AG04449 (cell line): ENCODE measurements at places on chromosomes 16 and 17.
A peak's percentile ranks its signal among the peaks of the same experiment; 100 is the strongest.

- no peak for DNase-seq
Observed at GRCh38 chr17:47742319-47743181, 9.5 kb downstream of the TBX21 start.

DNA sequence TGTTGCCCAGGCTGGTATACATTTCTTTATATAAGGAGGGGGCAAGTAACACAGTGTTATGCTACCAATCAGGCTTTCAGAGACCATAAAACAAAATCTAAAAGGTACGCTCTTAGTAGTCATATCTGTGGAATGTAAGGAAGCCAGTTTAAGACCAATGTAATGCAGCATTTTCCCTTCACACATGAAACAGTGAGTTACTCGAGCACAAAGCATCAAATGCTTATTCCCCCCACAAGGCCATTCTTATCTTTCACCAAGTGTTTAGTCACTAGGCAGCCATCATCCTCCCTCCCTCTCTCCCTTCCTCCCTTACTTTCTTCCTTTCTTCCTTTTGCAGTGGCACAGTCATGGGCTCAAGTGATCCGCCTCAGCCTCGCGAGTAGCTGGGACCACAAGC, 12.8 kb downstream of the HMOX2 start:
- no peak for DNase-seq

DNA sequence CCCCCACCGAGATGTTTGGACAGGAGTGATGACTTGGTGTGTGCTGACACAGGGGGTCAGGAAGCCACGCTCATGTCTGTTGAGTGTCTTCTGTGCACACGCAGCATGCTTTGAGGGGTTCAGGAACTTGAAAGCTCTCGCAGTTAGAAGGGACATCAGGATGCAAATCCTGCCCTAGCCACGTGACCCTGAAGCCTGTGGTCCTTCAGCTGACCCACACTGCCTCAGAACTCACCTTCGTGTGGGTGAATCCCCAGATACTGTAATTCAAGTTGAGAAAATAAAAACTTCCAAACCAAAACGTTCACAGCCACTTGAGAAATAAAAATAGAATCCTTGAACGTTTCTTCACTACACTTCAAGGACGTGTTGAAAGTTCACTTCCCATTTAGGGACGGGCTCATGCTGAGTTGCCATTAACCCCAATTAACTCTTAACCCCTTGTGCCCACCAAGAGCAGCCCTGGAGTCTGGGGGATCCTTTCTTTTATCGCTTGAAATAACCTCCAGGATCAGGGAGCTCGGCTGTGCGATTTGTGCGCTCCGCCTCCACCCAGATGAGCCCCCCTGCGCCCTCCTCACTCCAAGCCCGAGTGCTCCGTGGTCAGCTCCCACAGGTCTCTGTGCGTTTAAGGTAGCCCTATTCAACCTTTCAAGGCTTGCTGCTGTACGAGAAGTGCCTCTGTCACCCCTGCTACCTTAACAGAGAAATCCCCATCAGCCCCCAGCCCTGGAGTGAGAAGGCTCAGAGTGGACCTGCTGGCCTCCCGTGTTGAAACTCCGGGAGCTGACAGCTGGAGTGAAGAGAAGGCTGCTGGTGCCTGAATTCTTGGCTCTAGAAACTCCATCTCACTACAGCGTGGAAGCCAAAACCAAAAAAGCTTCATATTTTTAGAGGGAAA, 36.2 kb upstream of the NAT9 start:
- no peak for DNase-seq

- peak; percentile 2 for DNase-seq
Observed at GRCh38 chr16:75789237-75789636, 62.9 kb upstream of the CPHXL start.

- DNase-seq = no peak
Observed at GRCh38 chr17:616407-616806, 98.2 kb downstream of the VPS53 start.

- no peak for DNase-seq
Observed at GRCh38 chr17:80034791-80035686, 633 bp downstream of the TBC1D16 start.

DNA sequence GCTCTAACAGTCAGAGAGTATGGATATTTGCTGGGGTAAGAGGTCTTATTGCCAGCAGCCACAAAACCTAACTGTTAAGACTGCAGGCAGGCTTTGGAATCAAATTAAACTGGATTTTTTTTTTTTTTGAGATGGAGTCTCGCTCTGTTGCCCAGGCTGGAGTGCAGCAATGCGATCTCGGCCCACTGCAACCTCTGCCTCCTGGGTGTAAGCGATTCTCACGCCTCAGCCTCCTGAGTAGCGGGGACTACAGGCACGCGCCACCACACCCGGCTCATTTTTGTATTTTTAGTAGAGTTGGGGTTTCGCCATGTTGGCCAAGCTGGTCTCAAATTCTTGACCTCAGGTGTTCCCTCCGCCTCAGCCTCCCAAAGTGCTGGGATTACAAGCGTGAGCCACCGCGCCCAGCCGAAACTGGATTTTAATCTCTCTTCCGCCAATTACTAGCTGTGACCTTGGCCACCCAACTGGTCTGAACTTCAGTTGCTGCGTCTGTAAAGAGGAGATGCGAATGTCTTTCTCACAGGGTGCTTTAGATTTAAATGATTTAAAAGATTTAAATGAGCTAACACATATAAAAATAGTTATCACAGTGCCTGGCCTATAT, 842 bp downstream of the MRPL10 start:
- DNase-seq = no peak

GRCh38 chr16:10728003-10728887, 15.4 kb upstream of the NUBP1 start:
- no peak for DNase-seq

- DNase-seq = no peak
Observed at GRCh38 chr16:24009955-24010354, 174.2 kb downstream of the PRKCB start.

DNA sequence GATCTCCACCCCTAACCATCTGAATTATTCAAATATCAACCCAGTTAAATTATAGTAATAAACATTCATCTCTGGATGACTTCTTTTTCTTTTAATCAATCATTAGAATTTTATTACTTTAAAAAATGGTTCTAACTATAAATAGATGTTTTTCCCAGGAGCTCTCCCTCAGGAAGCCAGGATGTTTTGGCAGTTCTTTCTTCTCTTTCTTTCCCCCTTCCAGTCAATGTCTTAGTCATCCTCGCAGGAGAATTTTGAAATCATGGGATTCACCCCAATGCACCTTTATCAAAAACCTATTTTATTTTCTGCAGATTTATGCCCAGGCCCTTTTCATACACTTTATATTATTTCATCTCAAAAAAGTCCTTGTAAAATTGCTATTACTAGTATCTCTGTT, 711.6 kb downstream of the CDH11 start:
- DNase-seq = no peak

DNA sequence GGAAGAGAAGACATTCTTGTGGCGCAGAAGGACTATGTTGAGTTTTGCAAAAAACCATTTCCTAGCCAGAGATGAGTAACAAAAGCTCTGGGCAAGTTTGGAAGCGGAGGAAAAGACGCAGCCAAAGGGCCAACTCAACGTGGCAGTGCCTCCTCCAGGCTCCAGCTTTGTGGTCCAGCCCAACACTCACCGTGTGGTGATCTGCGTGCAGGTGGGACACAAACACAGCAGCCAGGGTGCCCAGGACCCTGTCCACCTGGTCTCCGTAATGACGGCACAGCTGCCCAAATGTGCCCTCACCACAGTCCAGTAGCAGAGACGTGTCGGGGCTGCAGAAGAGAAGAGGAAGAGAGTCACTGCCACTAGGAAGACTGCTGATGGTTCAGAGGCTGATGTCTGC, 21.5 kb downstream of the ELAC2 start:
- DNase-seq = no peak

DNA sequence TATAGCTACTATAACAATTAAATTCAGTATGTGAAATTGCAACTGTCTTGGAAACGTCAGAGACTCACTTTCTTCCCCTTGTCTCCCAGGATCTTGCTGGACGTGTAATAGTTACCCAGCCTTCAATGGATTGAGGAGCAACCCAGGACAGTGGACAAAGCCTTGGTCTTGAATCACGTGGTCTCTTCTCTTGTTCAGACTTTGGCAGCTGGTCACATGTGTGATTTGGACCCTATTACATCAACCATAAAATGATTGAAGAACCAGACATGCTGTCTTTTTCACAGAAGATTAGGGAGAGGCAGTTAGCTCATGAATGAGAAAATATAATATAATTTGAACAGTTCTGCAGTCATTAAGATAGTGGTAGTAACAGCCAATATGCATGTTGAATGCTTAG, 1085.5 kb upstream of the RBFOX1 start:
- DNase-seq = no peak

GRCh38 chr16:68668266-68668665, 23.2 kb downstream of the CDH3 start:
- no peak for DNase-seq

GRCh38 chr17:38508570-38508950, 80.3 kb downstream of the ARHGAP23 start:
- DNase-seq = no peak

- DNase-seq = no peak
Observed at GRCh38 chr17:41873559-41874292, 8.5 kb upstream of the KLHL11 start.

DNA sequence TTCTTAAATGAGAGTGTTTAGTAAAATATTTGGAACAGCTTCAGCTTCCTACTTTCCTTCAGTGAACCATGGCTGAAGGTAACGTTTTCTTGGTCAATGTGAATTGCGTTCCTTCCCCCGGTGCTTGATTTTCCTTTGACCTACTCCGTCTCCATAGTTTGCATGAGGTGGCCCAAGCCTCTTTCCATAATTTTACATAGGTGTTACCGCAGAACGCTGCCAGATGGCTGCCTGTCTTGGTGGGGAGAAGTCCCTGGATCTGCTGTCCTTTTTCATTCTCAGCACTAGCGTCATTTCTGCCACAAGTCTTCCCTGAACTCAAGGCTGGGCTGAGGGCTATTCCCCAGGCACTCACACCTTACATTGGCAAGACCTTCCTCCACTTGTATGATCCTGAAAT, 178.4 kb downstream of the PRKCA start:
- no peak for DNase-seq

GRCh38 chr17:68457168-68457538, at the start of gene WIPI1:
TSS of gene WIPI1 (minus strand) at chr17:68457496. CDS start at chr17:68457421, 75 bp downstream.
- no peak for DNase-seq

GRCh38 chr17:43399839-43400328, 1.1 kb downstream of the ARL4D start:
- no peak for DNase-seq

GRCh38 chr17:80868022-80868609, 123.5 kb upstream of the CHMP6 start:
- no peak for DNase-seq

GRCh38 chr17:14311981-14312380, 11.1 kb downstream of the HS3ST3B1 start:
- DNase-seq = no peak

DNA sequence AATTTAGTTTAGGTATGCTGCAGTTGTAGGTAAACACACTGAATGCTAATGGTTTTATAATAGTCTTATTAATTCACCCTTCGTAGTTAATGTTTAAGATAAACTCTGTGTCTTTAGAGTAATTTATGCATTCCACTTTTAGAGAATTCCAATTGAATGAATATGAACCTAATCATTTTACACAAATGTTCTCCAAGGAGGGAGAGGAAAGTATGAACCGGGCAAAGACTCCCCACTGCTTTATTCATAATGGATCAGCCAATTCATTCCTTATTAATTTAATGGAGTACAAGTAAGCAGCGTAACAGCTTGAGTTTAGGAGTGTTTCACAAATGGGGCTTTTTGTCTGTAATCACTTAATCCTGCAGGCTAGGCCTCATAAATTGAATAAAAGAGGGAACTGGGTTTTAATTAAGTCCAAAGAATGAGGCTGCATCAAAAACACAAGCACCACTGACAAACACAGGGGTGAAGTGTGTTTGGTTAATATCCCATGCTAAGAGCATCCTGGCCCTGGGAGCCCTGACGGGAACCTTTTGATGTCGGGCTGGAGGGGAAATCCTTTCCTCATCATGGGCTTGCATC, 375.7 kb upstream of the DYNLRB2 start:
- no peak for DNase-seq

DNA sequence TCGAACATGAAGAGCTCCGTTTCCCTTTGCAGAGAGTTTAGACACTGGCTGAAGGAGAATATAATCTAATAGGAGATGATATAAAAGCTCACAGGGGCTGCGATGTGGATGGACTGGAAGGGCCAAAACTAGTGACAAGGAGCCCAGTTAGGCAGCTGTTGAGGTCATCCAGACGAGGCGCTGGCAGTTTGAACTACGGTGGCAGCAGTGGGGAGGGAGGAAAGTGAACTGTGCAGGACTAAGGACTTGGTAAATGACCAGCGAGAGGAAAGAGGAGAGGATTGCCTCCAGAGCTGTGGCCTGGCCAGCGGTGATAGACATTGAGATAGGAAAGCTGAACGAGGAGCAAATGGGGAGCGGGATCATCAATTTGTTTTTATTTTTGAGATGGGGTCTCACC, 14.6 kb upstream of the YWHAE start:
- DNase-seq = no peak

DNA sequence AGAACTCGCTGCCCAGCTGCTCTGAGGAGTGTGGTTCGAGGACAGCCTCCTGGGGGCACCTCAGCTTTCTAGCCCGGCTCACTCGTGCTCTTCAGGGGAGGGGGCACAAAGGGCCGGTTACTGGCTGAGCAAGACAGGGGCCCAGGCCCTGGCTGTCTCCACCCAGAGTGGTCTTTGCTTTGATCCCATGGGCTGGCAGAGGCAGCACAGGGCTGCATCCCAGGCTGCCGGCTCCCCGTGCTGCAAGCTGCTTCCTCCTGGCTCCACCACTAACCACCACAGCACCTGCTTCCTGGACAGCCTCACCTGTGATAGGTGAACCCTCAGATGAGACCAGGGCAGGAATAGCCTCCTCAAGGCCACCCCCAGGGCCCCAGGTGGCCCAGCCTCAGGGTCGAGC, 6.8 kb downstream of the SPPL2C start:
- no peak for DNase-seq
